Cortex of kidney (tissue), 1 donor: ENCODE measurements at places on chromosomes 1 and 21.

DNA sequence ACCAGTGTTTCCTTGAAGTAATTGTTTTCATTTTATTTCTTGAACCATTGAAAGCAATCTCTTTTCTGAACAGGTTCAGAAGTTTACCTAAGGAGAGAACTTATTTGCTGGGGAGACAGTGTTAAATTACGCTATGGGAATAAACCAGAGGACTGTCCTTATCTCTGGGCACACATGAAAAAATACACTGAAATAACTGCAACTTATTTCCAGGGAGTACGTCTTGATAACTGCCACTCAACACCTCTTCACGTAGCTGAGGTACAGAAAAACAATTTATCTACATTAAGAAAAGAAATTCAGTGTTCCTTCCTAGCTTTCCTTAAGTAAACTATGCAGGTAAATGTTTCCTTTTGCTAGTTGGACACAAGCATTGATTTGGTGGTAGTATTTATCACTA is 27.4 kb downstream of the AGL start:
- DNase-seq = no peak

DNA sequence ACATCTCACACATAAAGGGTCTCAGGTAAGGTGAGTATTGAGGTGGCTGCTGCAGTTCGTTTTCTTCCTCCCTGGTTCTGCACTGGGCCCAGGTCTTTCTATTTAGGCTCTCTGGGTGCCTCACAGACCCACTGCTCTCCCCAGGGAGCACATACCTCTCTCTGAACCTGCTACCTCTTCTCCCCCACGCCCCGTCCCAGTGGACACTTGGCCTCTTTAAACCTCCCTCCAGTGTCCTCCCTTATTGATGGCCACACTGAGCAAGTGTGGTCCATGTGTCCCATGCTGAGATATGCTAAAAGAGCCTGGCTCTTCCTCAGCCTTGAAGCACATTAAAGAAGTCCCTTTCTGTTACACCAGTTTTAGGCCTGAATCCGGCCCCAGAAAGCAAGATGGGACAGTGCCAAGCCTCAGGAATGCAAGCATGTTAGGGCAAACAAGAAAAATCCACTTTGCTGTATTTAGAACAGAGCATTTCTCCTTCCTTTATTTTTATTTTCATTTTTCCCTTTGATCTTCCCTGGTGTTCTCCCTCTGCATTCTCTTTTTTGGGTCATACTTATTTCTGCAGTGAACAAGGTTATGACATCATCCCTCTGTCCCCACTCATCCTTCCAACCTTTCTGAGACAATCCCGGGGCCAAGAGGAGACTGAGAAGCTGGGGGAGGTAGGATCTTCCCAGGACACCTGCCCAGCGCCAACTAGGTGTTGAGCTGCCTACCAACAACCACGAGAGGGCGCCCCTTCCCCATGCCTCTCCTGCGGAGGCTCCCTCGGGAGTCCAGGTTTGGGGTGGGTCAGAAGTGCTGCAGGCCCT is 5.0 kb upstream of the CHI3L2 start:
- no peak for DNase-seq

DNA sequence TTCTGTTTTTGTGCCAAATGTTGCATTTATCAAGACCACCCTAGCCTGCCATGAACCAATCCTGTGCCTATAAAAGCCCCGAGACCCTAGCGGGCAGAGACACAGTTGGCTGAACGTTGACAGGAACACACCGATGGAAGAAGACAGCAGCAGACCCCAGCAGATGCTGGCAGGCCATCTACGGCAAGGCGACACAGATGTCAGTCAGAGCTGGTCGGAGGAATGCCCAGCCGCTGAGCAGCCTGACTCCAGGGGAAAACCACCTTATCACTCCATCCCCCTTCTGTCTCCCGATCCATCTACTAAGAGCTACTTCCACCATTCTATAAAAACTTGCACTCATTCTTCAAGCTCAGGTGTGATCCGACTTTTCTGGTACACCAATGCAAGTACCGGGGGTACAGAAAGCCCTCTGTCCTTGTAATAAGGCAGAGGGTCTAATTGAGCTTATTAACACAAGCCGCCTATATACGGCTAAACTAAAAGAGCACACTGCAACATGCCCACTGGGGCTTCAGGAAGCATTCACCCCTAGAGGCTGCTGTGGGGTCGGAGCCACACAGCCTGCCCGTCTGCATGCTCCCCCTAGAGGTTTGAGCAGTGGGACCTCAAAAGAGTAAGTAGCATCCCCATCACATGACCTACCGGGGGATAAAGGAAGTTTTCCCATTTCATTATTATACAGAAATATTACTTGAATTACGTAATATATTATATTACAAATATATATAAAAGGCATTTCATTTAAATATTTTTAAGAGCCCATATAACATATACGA is 1156.3 kb upstream of the B3GALT2 start:
- DNase-seq = no peak

GRCh38 chr21:43268086-43268803 is 99.4 kb downstream of the CRYAA start:
- no peak for DNase-seq

DNA sequence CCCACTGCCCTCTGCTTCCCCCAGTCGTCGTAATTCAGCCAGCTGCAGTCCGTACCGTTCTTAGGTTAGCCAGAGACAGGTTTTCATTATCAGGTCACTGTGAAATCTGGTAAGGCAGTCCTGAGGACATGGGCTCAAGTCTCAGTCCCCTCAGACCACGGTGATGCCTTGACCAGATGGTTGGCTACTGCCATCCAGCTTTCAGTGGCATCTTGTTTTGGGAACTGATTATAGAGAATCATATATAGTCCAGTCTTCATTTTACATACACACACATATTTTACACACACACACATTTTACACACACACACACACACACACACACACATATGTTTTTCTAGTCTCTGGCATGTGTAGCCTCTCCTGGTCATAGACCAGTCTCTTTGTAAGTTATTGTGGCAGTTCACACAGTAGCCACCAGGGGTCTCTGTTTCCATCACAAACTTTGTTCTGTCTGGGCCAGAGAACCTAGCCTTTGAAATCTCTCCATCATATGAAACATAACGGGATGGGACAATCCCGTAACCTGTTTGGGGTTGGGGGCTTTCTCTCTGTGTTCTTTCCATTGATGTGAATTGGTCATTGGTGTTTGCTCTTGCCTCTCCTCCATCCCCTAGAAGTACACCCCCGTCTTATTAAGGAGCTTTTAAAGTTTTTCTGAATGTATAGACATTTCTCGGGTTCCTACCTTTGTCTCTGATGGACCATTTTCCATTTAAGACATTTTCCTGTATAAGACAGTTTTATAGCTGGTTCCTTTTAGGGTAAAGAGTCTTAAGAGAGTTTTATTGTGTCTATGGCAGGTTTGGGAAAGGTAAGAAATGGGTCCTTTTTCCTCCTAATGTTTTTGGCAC is 8.4 kb upstream of the IKBKE start:
- no peak for DNase-seq

DNA sequence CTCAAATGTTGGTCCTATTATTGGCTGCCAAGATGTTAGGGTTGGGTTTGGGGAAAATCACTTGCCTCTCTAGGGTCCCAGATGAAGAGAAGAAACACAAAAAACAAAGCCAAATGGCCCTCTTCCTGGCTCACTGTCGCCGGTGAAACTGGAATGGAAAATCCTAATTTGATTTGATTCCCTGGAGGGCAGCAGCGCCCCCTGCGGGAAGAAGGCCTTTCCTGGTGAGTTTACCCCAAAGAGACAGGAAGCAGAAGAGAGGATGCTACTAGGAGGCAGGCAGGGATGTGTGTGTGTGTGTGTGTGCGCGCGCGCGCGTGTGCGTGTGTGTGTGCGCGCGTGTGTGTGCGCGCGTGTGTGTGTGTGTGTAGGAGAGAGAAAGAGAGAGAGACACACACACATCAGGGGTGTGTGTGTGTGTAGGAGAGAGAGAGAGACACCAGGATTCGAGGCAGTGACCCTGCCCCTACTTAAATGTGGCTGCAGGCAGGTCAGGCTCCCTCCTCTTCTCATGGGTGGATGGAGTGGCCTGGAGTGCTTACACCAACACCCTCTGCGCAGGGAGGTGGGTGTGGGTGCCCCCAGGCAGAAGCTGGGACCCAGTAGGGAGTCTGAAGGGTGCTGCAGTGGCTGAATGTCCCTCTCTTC is 3.1 kb upstream of the SELENON start:
- DNase-seq = no peak

- DNase-seq = no peak
These were observed 321.3 kb upstream of the USP24 start for GRCh38 chr1:55536545-55536865.

DNA sequence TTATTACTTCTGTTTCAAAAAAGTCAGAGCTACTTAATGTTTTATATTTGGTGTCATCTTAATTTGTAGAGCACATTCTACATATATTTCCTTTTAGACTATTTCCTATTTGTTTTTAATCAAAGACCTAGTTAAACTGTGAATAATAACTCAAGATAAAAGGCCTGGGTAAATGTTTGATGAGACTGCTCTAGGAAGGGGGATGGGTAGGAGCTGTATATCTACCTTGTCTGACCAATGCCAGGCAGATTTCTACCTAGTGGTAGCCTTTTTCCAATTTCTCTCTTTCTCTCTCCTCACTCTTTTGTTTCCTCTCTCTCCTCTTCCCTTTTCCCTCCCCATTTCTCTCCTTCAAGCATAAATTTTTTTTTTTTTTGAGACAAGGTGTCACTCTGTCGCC is 31.9 kb upstream of the IVNS1ABP start:
- no peak for DNase-seq
